Mesenchymal stem cell (in vitro differentiated cells and primary cell): ENCODE measurements at places on chromosomes 4 and X.

- peak; percentile 86 for DNase-seq
Measured at GRCh38 chr4:83255584-83255983, 29.0 kb downstream of the COQ2 start.

DNA sequence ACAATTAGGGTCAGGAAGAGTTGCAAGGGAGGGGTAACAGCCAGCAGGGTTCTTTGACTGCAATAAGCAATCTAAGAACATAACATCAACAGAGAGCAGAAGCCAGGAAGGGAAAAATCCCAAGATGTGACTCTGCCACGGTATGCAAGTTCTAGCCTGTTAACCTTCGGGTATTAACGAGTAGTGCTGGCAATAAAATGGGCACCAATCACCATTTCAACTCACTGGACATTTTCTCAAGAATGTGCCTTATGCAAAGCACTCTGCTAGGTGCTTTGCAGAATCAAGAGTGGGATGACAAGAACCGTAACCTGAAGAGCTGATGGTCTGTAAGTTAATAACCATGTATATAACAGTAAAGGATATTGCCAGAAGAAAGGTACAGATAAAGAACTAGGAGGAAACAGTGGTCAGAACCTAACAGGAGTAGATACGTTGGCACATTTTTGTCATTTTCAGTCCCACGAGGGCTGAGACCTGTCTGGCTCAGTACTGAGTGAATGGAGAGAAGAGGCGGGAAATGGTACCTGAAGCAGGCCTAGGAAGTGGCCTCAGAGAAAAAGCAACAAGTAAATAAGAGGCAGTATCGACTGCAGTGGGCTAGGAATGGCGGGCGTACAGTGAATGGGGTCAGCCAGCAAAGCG is 2.7 kb downstream of the ELOVL6 start:
- peak; percentile 49 for DNase-seq

GRCh38 chrX:3521396-3521795 is 174.9 kb upstream of the MXRA5 start:
- no peak for DNase-seq

GRCh38 chr4:126778348-126778747 is 854.4 kb upstream of the INTU start:
- DNase-seq: peak; percentile 64

DNA sequence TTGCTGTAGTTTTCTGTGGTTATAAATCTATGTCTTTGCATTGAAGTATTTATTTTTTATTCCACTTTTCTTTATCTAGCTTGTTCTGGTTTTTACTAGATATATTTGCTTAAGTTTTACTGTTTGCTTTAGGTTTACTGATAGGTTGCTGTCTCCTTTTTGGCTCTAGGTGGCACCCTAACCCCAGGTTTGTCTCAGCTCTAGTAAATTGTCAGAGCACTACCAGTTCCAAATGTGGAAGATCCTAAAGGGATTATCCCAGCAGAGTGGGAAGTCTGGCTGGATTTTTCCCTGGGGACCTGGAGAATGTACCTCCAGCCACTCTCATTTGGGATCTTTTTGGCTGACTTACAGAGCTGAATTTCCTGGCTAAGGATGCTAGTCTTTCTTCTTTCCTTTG is 106.1 kb downstream of the PBDC1 start:
- DNase-seq: peak; percentile 37

GRCh38 chrX:108117988-108118387 is 26.4 kb downstream of the ATG4A start:
- DNase-seq: peak; percentile 28

DNA sequence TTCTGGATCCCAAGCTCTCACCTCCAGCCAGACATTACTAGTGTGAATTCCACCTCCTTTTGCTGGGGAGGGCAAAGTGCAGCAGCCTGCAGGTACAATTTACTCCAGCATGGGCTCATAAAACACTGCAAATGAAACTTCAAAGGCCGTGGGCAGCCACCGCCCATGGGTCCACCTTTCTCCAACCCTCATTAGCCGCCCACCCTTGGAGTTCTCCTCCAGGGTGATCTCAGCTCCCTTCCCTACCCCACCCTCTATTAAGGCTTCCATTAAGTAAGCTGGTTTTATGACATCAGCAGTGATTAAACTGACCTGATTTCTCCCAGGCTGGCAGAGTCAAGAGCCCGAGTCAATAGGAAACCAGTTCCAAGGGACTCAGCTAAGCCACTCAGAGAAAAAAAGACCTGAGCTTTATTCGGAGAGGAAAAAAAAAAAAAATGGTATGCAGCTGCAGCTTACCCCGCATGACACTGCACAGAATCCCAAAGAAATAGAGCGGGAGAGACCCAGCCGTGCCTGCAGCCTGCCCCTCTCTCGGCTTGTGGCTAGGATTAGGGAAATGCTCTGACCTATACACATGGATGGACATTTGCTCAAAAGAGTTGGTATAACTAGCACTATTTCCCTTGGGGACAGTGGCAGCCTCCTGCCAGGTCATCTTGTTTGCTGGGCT is 319.6 kb downstream of the PTTG2 start:
- DNase-seq: no peak

DNA sequence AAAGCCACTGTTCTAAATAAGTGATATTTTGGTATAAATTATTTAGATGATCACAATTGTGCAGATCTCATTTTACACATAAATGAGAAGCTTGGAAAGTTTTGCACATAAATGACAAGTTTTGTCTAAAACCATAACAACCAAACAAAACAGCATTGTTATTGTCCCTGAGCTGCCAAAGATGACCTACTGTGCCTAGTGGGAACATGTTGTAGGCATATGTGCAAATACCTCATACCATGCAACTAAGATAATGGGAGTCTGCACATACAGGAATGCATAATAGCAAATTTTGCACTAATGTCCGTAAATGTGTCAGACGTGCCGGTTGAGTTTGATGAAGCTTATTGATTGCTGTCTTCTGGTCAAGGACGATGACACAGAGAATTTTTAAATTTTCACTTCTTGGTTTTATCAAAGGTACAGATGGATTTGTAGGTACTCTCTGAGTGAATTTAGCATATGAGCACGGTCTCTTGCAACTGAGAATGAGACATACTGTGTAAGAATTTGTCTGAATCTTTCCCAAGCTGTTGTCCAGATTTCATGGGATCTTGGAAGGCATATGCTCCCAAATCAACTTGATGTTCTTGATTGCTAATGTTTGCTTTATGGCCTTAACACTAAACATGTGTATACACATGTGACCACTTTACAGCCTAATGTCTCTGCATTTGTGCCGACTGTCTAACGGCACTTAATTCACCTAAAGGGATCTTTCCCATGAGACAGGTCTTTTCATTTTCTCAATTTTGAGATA is 1133.5 kb downstream of the FAT4 start:
- peak; percentile 9 for DNase-seq

GRCh38 chr4:5874811-5875449 is 18.0 kb downstream of the CRMP1 start:
- DNase-seq: no peak

- no peak for DNase-seq
Measured at GRCh38 chr4:52425751-52426326, 233.3 kb downstream of the USP46 start.

DNA sequence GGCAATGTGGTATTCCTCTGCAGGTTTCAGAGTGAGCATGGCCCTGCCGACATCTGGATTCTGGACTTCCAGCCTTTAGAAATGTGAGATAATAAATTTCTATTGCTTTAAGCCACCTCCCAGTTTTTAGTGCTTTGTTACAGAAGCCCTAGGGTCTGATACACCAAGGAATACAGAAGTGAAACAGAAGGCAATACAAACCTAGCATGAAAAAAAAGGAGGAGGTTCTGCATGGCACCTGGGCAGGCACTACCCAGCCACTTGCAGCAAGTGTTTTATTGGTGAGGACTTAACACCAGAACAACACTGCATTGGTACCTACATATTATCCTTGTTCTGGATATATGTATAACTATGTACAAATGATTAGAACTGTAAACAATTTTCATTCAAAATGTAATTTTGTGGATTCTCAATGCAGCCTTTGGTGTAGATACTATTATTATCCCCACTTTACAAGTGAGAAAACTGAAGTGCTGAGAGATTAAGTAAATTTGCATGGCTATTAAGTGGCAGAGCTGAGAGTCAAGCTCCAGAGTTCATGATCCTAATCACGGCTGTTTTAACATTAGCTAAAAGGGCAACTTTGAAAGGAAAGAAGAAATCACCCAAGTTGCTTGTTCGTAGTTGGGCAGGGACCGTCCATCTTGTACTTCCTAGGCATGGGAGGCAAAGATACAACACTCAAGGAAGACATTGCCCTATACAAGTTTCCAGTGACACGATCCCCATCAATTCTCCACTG is 71.8 kb downstream of the IL21 start:
- no peak for DNase-seq

- DNase-seq: no peak
Measured at GRCh38 chr4:54395013-54395527, 166.0 kb downstream of the PDGFRA start.

GRCh38 chr4:53130896-53131561 is 234.8 kb downstream of the SCFD2 start:
- DNase-seq: no peak

GRCh38 chr4:4860600-4861389 is 1.3 kb downstream of the MSX1 start:
- DNase-seq: peak; percentile 65

DNA sequence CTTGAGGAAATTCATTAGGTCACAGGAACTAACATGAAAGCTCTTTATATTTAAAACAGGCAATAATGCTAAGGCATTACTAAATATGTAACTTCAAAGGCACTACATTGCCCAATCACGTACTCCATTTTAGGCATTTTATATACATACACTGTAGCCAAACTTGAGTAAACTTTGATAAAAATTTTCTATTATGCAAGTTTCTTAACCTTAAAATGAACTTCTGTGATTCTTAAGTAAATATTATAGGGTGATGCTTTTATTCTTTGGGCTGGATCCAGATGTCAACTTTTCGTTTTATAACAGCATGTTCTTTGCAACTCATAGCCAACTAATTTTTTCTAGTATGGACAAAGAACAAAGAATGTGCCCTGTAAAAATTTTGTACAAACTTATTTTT is 28.3 kb upstream of the MAP9 start:
- DNase-seq: no peak

GRCh38 chr4:167031534-167032156 is 202.6 kb downstream of the SPOCK3 start:
- peak; percentile 46 for DNase-seq

- DNase-seq: no peak
Measured at GRCh38 chr4:107966903-107967302, 22.8 kb upstream of the HADH start.

GRCh38 chrX:314049-314448 is 4.5 kb downstream of the GTPBP6 start:
- no peak for DNase-seq

DNA sequence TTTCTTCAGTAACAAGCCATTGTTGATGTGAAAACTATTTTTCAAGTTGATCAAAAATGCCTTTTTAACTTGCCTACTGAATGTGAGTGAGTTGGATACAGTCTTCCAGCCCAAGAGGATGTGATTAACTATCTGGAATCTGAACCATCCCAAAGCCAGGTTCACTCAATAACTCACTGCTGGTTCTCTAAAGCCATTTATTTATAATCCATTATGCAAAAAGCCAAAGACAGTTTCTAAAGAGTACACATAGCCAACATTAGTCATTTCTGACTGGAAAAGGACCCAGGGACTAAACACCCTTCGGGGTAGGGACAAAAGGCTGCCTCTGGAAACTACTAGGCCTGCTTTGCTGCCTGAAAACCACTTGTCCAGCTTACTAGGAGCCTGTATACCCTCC is 109.6 kb downstream of the SHROOM4 start:
- DNase-seq: peak; percentile 33

DNA sequence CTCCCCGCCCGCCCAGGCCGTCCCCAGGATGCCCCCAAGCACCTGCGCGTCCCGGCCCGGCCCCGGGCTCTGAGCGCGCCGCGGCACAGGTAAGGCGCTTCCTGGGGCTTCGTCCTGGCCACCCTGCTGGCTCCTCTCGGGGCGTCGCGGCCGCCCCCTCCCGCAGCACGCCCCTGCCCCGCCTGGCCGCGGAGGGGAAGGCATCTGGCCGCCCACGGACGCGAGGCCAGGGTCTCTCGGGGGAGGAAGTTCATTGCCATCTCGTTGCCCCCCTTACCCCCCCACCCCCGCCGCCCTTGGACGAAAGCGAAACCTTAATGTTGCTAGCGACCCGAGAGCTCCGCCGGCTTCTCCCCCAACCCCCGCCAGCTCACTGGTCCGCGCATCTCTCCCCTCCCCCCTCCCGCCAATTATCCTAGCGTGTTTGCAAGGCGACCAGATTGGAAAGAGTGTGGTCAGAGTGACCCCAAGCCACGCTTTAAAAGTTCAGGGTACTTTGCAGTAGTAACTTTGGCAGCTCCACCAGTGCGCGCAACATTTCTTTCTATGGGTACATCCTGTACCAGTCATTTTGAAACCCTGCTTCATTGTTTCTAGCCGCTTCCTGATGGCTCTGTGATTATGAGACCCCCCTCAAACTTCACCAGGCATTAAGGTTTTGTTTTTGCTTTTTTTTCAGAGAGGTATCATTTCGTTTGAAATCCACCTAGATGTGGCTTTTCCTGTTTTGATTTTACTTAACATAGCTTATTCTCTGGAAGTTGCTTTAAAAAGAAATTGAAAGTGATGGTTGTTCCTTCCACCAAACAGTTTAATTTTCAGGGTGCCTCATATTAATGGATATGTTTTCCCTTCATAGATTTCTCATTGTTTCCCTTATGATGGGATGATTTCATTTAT is 626 bp downstream of the TBC1D1 start:
- DNase-seq: peak; percentile 14

DNA sequence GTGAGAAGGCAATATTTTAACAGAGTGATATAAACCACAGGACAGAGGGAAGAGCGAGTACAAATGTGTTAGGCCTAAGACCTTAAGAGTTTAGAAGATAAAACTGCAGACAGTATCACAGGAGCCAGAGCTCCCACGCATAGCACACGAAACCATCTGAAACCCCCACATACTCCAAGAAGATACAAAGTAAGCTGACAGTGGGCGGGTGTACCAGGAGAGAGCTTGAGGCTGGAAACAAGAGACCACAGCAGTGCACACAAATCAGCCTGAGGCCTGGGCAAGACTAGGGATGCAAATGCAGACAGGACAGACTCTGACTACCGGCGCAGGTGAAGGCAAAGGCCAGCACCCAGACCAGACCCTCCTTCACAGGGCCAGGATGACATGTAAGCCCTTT is 54.1 kb upstream of the ARHGAP24 start:
- no peak for DNase-seq

- no peak for DNase-seq
Measured at GRCh38 chr4:15695729-15696128, 7.1 kb upstream of the BST1 start.

GRCh38 chrX:41429592-41429991 is 17.6 kb upstream of the NYX start:
- no peak for DNase-seq

DNA sequence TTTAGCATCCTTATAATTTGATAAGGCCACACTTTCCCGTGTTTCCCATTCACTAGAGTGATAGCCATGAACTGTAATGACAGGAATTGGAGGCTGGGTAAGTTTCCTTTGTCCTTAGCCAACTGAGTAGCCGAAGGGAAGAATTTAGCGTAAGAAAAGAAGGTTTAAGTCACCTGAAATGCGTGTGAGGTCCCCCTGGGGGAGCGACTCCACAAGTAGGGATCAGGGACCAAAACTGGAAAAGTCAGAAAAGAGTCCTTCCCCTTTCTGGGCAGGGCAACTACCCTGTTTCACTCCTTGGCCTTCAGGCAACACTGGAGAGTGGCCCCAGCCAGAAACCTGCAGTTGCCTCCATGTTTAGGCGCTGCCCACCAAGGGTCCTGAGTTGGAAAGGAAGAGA is 81.6 kb upstream of the MED14 start:
- DNase-seq: no peak

- no peak for DNase-seq
Measured at GRCh38 chrX:74325130-74326059, 21.4 kb downstream of the ZCCHC13 start.

GRCh38 chr4:142040043-142040442 is 403.7 kb downstream of the IL15 start:
- DNase-seq: no peak
